ENCODE measurements at places on chromosomes 11 and 22.

DNA sequence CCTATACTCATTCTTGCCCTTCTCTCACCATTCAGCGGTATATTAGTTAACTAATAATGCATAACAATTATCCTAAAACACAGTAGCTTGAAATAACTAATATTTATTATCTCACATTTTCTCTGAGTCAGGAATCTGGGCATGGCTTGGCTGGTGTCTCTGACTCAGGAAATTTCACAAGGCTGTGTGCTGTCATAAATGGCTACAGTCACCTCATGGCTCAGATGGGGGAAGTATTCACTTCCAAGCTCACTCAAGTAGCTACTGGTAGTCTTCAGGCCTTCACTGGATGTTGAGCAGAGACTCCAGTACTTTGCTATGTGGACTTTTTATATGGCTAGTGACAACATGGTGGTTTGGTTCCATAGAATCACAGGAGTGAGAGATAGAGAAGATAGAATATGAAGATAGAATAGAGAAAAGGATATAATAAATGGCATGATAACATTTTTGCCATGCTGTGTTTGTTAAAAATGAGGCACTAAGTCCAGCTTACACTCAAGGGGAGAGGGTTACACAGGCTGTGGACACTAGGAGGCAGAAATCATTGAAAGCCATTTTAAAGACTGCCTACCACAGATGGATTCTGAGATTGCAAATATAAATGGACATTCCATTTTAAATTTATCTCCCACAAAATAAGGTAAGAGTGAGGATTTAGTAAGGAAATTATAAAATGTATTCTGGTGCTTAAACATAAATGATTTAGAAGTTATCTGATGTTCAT is 997.8 kb upstream of the CHORDC1 start:
- DNase-seq, result no peak

GRCh38 chr11:60633645-60634044 is 65.8 kb upstream of the MS4A8 start:
- DNase-seq, result no peak

- no peak for DNase-seq
These were observed 438.9 kb downstream of the TBC1D22A start for GRCh38 chr22:47201186-47201995.

DNA sequence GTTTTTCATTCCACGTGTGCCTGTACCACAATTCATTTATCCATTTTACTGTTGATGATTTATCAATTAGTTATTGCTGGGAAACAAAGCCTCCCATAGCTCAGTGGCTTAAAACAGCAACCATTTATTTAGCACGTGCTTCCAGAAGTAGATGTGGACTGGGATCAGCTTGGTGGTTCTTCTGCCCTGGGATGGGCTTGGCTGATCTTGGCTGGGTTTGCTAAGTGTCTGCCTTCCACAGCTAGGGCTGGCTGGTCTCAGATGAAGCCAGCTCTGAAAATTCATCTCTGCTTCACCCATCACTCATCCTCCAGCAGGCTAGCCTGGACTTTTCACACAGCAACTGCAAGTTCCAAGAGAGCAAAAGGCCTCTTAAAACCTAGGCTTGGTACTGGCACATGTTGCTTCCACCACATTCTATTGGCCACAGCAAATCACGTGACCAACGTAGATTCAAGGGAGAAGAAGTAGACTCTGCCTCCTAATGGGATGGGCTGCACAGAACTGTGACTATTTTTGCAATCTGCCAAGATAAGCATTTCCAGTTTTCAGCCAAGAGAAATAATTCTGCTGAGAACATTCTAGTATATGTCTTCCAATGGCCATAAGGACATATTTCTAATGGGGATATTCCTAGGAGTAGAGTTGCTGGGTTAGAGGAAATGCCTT is 124.9 kb downstream of the MN1 start:
- no peak for DNase-seq

GRCh38 chr11:33001751-33002542 is 13.7 kb upstream of the DEPDC7 start:
- no peak for DNase-seq

- peak; percentile 18 for DNase-seq
These were observed 35.9 kb upstream of the NAV2 start for GRCh38 chr11:19676475-19677380.

DNA sequence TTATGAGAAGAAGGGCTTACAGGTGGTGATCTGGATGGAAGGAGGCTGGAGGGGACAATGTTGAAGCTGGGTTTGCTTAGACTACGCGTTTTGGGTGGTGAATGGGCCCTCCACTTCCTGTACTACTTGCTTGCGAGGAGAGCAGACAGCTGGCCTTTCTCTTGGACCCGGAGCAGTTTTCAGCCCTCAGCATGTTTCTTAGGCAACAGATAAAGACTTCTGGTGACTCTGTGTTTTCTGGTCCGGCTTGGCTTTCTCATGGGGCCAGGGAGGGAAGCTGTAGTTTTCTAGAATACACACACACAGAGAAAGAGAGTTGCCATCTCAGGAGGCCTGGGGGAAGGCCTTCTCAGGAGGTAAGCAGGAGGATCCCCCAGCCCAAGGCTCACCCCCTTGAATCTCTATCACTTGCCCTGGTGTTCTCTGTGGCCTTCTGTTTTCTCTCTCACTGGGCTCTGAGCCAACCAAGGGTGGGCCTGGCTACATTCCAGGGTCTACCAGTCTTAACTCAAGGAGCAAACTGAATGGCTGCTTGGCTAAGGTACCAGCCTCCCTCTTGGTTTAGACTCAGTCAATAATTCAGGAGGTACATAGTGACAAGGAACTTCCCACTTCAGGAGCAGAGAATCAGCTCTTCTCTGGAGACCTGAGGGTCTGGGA is 2.4 kb downstream of the CCS start:
- DNase-seq, result peak; percentile 85

DNA sequence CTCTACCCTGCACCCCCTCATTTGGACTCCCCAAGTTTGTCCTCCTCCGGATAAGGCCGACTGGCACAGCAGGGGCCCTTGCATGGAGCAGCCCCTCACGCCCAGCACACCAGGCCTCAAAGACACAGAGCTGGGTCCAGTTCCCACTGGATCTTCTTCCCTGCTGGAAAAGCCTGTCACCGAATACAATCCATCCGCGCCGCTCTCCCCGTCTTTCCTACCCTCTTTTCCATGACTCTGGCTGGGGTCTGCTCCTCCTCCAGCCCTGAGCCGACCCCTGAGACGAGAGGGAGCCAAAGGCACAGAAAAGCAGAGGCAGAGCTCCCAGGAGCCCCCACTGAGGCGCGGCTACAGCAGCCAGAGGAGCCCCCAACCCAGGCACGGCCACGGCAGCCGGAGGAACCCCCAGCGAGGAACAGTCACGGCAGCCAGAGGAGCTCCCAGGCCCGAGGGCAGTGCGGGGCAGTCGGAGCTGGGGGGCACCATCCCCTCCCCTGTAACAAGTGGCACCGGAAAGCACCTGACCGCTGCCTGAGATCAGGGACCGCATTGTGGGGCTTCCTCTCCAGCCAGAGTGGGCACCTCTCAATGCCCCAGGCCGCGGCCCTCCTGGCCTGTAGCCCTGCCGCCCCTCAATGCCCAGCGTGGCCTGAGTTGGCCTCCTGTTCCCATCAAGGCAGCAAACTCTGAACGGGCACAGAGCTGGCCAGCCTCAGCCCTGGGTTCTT is 12.0 kb downstream of the ALG12 start:
- DNase-seq, result no peak

DNA sequence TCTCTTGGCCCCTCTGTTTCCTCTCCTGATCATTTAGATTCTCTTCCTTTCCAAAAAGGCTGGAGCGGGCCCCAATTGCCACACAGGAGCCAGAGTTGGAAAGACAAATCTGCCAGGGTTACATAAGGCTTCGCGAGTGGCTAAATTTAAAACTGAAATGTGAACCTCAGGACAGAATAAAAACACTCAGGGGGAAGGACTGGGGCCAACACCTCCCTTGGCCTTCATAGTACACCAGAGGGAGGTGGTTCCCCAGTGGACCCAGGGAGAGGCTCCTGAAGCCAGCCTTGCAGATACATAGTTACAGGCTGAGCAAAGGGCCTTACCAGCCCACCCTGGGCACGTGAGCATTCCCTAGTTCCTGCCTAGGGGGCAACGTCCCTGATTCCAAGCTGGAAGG is 150.1 kb downstream of the MN1 start:
- DNase-seq, result no peak

DNA sequence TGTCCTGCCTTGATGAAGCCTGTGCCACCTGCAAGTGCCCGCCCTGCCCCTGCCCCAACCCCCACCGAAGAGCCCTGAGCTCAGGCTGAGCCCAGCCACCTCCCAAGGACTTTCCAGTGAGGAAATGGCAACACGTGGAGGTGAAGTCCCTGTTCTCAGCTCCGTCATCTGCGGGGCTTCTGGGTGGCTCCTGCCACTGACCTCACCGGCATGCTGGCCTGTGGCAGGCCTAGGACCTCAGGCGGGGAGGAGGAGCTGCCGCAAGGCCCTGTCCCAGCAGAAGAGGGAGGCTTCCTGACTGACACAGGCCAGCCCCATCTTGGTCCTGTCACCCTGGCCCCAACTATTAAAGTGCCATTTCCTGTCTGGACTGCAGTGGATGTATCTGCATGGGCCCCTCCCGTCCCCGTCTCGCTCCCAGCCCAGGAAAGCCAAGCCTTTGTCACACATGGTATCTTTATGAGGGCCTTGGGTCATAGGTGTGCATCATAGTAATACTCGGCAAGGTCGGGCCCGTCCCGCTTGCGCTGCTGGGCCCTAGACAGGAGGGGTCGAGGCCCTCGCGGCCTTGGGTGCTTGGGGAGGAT is 882 bp downstream of the FREY1 start:
- no peak for DNase-seq
